ENCODE measurements at places on chromosomes 12 and 14.

DNA sequence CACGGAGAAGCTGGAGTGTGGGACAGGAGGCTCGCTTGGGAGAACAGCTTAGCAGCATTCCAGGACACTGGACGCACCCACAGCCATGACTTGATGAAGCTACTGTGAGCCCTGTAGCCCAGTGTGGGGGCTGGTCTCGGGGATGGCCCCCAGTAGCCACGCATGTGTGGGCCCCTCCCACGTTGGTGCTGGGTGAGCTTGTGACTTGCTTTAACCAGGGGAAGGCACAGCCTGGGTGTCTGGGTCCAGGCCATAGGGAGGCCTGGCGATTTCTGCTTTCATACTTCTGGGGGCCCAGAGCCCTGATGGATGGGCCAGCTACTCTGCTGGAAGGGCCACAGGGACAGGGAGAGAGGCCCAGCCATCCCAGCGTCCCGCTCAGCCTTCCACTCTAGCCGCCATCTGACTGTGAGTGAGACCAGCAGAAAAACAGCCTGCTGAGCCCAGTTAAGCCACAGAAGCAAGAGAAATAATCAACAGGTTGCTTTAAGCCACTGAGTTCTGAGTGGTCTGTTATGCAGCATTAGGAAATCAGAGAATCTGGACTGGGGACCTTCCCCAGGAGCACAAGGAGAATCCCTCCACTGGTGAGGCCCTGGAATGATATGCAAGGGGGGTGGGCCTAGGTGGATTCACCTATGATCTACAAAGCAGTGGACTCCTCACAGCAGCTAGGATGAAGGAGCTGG, 16.1 kb downstream of the DIO3 start:
- H3K36me3 ChIP-seq: no peaks in the 10 kb centered on the region
- H3K4me3 ChIP-seq: no peak overlapping the region
- H3K4me1 ChIP-seq: no peaks in the 10 kb centered on the region

DNA sequence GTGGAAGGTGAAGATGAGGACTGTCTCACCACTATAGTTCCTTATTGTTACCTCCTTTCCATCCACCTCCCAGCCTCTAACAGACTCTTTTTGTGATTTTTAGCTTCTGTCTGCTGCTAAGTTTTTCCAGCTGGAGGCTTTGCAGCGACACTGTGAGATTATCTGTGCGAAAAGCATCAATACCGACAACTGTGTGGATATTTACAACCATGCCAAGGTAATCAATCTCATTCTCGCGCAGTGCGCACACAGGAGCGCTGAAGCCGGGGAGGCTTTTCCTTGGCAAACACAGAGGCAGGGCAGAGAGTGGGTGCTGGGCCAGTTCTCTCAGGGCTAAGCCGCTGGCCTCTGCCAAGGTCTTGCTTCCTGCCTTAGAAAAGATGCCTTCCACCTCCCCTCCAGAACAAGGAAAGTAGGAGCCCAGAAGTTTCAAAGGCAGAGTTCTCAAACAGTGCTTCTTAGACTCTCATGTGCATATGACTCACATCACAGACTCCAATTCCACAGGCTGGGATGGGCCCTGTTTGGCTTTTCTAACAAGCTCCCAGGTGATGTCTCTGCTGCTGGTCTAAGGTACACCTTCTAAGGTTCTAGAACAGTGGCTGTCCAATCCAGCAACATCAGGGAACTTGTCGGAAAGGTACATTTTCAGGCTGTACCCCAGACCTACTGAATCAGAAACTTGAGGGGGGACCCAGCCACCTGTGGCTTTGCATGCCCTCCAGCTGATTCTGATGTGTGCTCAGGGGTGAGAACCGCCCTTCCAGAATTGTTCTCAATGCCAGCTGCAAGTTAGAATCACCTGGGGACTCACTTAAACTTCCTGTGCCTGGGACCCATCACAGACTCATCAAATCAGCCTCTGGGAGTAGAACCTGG, 33.8 kb upstream of the PWP1 start:
- no peaks in the 10 kb centered on the region for H3K36me3 ChIP-seq
- H3K4me1 ChIP-seq: no peaks in the 10 kb centered on the region
- peak; percentile 42 for DNase-seq
- no peak overlapping the region for H3K4me3 ChIP-seq
- H3K27me3 ChIP-seq: peaks cover 4% of the 10 kb centered on the region

DNA sequence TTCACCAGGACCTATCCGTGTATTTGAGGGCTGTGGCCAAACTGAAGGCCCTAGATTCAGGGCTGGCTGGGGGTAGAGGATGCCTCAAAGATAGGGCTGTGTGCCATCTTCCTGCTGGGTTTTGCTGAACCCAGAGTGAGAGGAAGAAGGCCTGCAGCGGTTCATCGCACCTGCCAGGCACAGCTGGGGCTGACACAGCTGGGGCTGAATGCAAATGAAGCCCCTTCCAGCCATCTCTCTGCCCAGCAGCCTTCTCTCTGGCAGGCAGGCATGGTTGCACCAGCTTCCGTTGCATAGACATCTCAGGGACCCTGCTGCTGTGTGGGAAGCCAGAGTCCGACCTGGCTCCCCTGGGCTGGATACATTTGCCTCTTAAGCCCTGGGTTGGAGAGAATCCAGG, 152.4 kb downstream of the TSPAN9 start:
- H3K4me1 ChIP-seq: peaks cover 21% of the 10 kb centered on the region
- no peak overlapping the region for H3K4me3 ChIP-seq
- H3K27ac ChIP-seq: no peak overlapping the region
- no peaks in the 10 kb centered on the region for H3K36me3 ChIP-seq
- DNase-seq: no peak
- no peaks in the 10 kb centered on the region for H3K27me3 ChIP-seq

GRCh38 chr12:1552171-1552570, 42.2 kb downstream of the FBXL14 start:
- H3K4me1 ChIP-seq: no peaks in the 10 kb centered on the region
- H3K4me3 ChIP-seq: no peak overlapping the region
- no peaks in the 10 kb centered on the region for H3K27me3 ChIP-seq
- no peaks in the 10 kb centered on the region for H3K36me3 ChIP-seq
- no peak for DNase-seq

- no peak for DNase-seq
- no peaks in the 10 kb centered on the region for H3K4me1 ChIP-seq
- no peaks in the 10 kb centered on the region for H3K36me3 ChIP-seq
- no peak overlapping the region for H3K27ac ChIP-seq
- no peak overlapping the region for H3K4me3 ChIP-seq
Measured at GRCh38 chr14:75539162-75539560, 16.9 kb downstream of the BATF start.

DNA sequence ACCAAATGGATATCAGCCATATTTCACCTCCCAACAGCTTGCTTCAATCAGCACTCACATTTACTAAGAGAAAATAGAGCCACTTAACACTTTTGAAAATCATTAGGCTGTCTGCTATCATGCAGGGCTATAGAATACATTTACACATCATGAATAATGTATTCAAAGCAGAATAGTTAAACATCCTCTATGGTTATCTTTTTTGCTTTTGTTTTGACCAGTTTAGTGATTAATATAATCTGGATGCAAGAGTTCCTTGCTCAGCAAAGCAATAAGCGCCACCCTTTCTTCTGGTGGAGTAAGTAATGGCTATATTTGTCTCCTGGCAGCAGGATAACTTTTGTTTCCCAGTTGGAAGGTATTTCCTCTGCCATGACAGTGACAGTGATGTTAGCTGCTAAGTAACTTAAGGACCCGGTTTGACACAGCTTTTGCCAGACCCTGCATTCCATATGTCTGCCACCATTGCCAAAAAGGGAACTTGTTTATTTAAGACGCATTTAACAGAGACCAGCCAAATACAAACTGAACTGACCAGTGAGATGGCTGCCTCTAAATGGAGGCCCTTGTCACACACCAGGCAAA, 70.3 kb upstream of the NR2C1 start:
- H3K36me3 ChIP-seq: no peaks in the 10 kb centered on the region
- no peaks in the 10 kb centered on the region for H3K4me1 ChIP-seq
- no peak overlapping the region for H3K27ac ChIP-seq
- H3K4me3 ChIP-seq: no peak overlapping the region
- H3K27me3 ChIP-seq: no peaks in the 10 kb centered on the region
